ENCODE measurements at places on chromosomes 16 and 17. TPM values are rescaled to one million over a fixed set of nuclear protein-coding genes. Genes with fewer than 3 reads are reported as not detected.
A peak's percentile ranks its signal among the peaks of the same experiment; 100 is the strongest.

GRCh38 chr17:42591411-42591810, 13.9 kb upstream of the PSMC3IP start:
- H3K36me3 ChIP-seq = peaks cover 2% of the 10 kb centered on the region
- no peaks in the 10 kb centered on the region for H3K4me1 ChIP-seq
- no peak overlapping the region for H3K4me3 ChIP-seq
- no peak for DNase-seq
- no peak overlapping the region for H3K27ac ChIP-seq
- no peaks in the 10 kb centered on the region for H3K27me3 ChIP-seq

DNA sequence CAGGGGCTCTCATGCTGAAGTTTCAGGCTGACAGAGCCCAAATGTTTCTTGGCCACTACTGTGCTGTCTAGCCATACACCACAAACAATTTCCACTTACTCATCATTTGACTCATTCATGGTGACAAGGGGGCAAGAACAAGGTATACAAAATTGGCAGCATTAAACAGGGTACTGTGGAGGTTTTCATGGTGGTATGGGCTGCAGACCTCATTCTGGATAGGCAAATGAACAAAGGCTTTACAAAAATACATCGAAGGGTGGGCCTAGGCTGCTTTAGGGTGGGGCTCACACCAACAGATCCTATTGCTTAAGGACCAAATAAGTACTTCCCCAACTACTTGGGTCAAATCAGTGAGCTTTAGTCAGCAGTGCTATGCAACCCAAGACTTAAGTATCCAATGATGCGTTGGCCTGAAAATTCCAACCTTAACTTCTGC, 53.0 kb downstream of the N4BP1 start:
- H3K4me1 ChIP-seq = peaks cover 56% of the 10 kb centered on the region
- no peak overlapping the region for H3K4me3 ChIP-seq
- no peak overlapping the region for H3K27ac ChIP-seq

GRCh38 chr17:42210046-42210445, 15.8 kb upstream of the GHDC start:
- H3K27ac ChIP-seq = no peak overlapping the region
- no peaks in the 10 kb centered on the region for H3K4me1 ChIP-seq
- H3K27me3 ChIP-seq = no peaks in the 10 kb centered on the region
- no peak for DNase-seq
- H3K4me3 ChIP-seq = no peak overlapping the region

GRCh38 chr17:28402224-28402630, 3.8 kb downstream of the SLC46A1 start:
- DNase-seq = no peak
- peaks cover 2% of the 10 kb centered on the region for H3K36me3 ChIP-seq
- peaks cover 15% of the 10 kb centered on the region for H3K27me3 ChIP-seq
- no peak overlapping the region for H3K27ac ChIP-seq

DNA sequence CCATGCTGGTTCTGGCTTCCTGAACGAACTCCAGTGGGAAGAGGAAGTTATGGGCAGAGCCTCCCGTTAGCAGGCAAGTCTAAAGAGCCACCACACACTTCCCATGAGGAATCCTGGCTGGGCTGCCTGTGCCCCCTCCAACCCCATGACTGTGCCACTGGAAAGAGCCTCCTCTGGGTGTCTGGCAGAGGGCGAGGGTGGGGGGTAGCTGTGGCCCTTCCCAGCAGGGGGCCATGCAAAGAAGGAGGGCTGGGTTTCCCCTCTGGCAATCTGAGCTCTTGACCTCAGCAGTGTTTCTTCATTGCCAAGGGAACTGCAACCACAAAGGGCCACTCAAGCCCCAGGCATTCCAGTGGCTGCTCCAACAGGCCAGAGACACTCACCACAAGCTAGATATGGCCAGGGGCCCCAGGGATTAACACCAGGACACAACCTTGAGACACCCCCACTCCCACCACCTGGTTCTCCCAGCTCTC, 1.7 kb upstream of the RRAD start:
- H3K27ac ChIP-seq = no peak overlapping the region
- H3K4me3 ChIP-seq = peak overlapping the region; percentile 44
- peaks cover 64% of the 10 kb centered on the region for H3K27me3 ChIP-seq
- peaks cover 7% of the 10 kb centered on the region for H3K4me1 ChIP-seq
- no peaks in the 10 kb centered on the region for H3K36me3 ChIP-seq

DNA sequence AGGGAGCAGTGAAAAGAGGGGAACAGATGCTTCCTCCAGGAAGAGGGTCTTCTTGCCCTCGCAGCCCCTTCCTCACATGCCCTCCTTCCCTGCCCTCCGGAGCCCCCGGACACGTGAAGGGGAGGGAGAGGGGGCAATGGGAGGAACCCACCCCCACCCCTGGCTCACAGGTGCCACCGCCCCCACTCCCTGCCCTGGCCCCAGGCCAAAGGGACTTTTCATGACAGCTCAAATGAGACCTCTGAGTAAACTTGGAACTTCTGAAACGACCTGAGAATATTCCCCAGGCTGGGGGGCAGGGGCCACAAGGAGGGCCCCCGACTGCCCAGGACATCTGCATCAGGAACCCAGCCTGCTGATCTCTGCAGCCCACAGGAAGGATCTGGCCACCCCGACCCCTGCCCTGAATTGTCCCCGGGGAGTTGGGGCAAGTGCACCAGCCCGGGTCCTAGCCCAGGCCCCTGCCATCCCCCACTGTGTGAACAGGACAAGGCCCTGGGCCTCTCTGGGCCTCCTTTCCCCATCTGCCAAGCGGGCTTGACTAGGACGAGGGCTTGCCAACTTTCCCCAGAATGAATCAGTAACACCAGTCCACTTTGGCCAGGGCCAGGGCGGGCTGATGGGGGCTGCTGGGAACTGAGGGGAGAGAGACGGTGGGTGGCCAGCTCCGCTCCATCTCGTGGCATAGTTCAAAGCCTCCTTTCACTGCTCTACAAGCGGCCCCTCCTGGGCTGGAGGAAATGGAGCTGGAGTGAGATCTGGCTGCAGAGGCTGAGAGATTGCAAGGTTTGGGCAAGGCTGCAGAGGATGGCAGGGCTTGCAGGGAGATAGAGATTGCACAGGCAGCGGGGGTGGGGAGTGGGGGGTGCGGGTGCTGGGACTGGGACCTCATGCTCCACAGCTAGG, 3.8 kb downstream of the IL21R start:
- H3K36me3 ChIP-seq = no peaks in the 10 kb centered on the region
- DNase-seq = no peak
- H3K4me3 ChIP-seq = no peak overlapping the region
- H3K27ac ChIP-seq = no peak overlapping the region
- H3K4me1 ChIP-seq = peaks cover 17% of the 10 kb centered on the region
- peaks cover 4% of the 10 kb centered on the region for H3K27me3 ChIP-seq

DNA sequence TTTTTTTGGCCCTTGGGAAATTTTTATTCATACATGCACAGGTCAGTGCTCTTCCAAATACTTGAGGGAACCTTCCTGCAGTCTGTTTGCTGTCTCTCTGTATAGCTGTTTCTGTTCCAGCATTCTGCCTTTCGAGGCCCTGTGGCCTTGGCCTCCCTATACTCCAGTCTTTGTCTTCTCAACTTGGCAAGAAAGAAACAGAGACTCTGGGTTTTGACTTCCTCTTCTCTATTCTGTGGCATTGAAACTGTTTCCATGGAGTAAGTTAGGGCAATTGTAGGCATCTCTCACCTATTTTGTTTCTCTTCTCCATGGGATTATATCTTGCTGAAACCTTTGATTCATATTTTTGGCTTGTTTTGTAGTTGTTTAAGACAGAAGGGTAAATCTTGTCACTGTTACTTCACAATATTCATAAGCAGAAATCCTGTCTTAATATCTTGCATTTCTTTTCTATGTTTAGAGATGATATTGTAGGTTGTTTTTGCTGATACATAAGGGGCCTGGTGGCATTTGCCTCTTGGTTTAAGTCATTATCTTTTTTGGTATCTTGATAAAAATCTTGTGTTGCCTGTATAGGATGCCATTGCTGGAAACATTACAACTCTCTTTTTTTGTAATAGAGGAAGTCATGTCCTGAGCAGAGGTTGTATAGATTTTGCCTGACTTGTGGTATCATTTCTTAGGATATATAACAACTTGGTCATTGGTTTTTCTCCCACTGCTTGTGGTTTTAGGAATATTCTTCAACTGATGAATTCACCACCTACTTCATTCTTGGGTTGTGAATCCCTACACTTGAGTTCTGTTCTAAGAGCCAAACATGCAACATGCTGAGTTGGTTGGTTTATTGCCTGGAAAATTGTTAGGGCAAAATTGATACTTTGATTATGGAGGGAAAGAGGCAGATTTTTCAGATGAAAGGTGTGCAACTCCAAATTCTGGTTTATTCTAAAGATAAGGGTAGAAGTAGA, 168.6 kb downstream of the FTO start:
- DNase-seq = no peak
- no peak overlapping the region for H3K27ac ChIP-seq
- peaks cover 41% of the 10 kb centered on the region for H3K36me3 ChIP-seq
- H3K4me1 ChIP-seq = peaks cover 6% of the 10 kb centered on the region
- no peak overlapping the region for H3K4me3 ChIP-seq

- H3K36me3 ChIP-seq = no peaks in the 10 kb centered on the region
- H3K27me3 ChIP-seq = no peaks in the 10 kb centered on the region
- peaks cover 38% of the 10 kb centered on the region for H3K4me1 ChIP-seq
- no peak for DNase-seq
These were observed 24.9 kb upstream of the GRB2 start for GRCh38 chr17:75430159-75430974.

DNA sequence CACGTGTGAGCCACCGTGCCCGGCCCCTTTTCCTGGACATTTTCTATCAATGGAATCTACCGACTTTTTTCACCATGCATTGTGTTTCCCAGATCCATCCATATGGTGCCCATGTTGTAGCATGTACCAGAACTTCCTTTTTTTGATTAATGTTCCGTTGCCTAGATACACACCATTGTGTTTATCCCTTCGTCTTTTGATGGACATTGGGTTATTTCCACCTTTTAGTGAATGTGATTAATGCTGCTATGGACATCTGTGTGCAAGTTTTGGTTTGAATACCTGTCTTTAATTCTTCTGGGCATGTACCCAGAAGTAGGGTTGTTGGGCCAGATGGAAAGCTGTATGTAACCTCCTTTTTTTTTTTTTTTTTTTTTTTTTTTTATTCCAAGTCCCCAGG, 79.8 kb downstream of the NT5M start:
- no peak overlapping the region for H3K27ac ChIP-seq
- no peaks in the 10 kb centered on the region for H3K27me3 ChIP-seq
- H3K36me3 ChIP-seq = no peaks in the 10 kb centered on the region
- no peak overlapping the region for H3K4me3 ChIP-seq
- no peak for DNase-seq

DNA sequence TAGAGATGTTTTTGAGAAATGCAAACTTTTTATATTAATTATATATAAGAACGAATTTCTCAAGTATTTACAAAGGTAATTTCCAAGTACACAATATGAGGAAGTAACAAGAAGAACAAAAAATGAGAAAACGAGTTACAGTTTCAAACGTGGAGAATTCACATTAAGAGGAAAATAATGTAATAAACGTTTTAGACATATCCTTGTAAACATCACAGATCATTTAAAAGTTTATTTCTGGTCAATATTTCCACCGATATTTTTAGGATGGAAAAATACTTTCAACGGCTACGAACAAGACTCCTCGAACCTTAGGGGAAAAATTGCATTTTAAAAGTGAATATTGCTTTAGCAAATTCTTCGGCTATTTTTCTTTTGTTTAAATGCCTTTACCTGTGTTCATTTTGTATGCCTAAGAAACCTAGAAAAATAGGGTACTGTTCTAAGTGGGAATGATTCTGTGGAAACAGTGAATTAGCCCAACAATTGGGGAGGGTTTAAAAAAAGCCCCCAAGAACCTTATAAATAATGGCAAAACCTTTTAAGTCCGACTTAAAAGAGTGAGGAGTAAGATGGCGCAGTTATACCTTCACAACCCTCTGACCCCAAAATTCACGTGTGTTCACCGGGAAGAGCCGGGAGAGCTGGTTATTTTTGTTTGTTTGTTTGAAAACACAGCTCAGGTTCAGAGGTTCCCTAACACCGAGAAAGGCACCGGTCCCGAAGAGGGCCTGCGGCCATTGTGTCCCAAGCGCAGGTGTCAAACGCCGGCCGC, 3.3 kb downstream of the HNF1B start:
- no peak overlapping the region for H3K4me3 ChIP-seq
- H3K4me1 ChIP-seq = peaks cover 10% of the 10 kb centered on the region
- DNase-seq = no peak
- H3K36me3 ChIP-seq = no peaks in the 10 kb centered on the region
- peaks cover 96% of the 10 kb centered on the region for H3K27me3 ChIP-seq

GRCh38 chr16:81809567-81809966, 30.5 kb downstream of the PLCG2 start:
- H3K36me3 ChIP-seq = no peaks in the 10 kb centered on the region
- DNase-seq = no peak

GRCh38 chr17:230395-230770, 48.9 kb upstream of the DOC2B start:
- no peak overlapping the region for H3K4me3 ChIP-seq
- H3K27me3 ChIP-seq = no peaks in the 10 kb centered on the region
- no peak for DNase-seq
- peaks cover 4% of the 10 kb centered on the region for H3K4me1 ChIP-seq

DNA sequence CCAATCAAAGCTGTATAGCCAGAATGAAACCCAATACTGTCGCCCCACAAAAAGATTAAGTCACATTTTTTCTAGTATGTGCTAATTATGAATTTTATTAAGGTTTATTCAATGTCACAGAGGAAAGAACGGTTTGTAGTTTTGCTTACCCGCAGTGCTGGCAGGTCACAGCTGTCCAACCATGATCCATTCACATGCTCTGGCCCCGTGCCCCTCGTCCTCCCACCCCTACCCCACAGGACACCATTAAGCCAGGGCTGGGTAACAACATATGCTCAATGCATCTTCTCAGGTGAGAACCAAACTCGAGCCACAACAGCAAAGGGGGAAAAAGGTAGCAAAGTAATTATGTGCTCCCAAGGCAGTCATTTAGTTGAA, 589 bp upstream of the FBF1 start:
- DNase-seq = no peak
- peaks cover 15% of the 10 kb centered on the region for H3K4me1 ChIP-seq
- H3K27me3 ChIP-seq = no peaks in the 10 kb centered on the region
- H3K36me3 ChIP-seq = peaks cover 2% of the 10 kb centered on the region
- peak overlapping the region; percentile 93 for H3K4me3 ChIP-seq
- peak overlapping the region; percentile 53 for H3K27ac ChIP-seq

- H3K36me3 ChIP-seq = peaks cover 28% of the 10 kb centered on the region
- no peak overlapping the region for H3K27ac ChIP-seq
- no peak for DNase-seq
- H3K27me3 ChIP-seq = no peaks in the 10 kb centered on the region
- H3K4me3 ChIP-seq = no peak overlapping the region
These were observed 34.5 kb downstream of the LITAFD start for GRCh38 chr16:8916541-8917225.

GRCh38 chr17:21376759-21377690, 868 bp downstream of the KCNJ12 start:
- peaks cover 46% of the 10 kb centered on the region for H3K27me3 ChIP-seq
- no peaks in the 10 kb centered on the region for H3K36me3 ChIP-seq
- no peak for DNase-seq
- H3K4me3 ChIP-seq = peak overlapping the region; percentile 82
- no peak overlapping the region for H3K27ac ChIP-seq

- no peak overlapping the region for H3K27ac ChIP-seq
- H3K36me3 ChIP-seq = peaks cover 38% of the 10 kb centered on the region
These were observed 46.3 kb upstream of the ICAM2 start for GRCh38 chr17:64066716-64067115.

GRCh38 chr17:55283256-55283965, 18.7 kb downstream of the HLF start:
- H3K36me3 ChIP-seq = no peaks in the 10 kb centered on the region
- no peak for DNase-seq
- no peaks in the 10 kb centered on the region for H3K4me1 ChIP-seq
- no peaks in the 10 kb centered on the region for H3K27me3 ChIP-seq
- no peak overlapping the region for H3K4me3 ChIP-seq

ZG16 gene
- not detected for total RNA-seq

MYH8 gene
- total RNA-seq = not detected

HBQ1 gene
- total RNA-seq = 2.9 TPM

GJD3 gene
- not detected for total RNA-seq

SPATA32 gene
- 0.23 TPM for total RNA-seq

CCL1 gene
- total RNA-seq = not detected

KIF18B gene
- total RNA-seq = 93.1 TPM

KRT24 gene
- total RNA-seq = not detected

Measured in neural crest cell (in vitro differentiated cells).